ENCODE measurements at places on chromosomes 5 and 9. TPM values are rescaled to one million over a fixed set of nuclear protein-coding genes. Genes with fewer than 3 reads are reported as not detected.

DNA sequence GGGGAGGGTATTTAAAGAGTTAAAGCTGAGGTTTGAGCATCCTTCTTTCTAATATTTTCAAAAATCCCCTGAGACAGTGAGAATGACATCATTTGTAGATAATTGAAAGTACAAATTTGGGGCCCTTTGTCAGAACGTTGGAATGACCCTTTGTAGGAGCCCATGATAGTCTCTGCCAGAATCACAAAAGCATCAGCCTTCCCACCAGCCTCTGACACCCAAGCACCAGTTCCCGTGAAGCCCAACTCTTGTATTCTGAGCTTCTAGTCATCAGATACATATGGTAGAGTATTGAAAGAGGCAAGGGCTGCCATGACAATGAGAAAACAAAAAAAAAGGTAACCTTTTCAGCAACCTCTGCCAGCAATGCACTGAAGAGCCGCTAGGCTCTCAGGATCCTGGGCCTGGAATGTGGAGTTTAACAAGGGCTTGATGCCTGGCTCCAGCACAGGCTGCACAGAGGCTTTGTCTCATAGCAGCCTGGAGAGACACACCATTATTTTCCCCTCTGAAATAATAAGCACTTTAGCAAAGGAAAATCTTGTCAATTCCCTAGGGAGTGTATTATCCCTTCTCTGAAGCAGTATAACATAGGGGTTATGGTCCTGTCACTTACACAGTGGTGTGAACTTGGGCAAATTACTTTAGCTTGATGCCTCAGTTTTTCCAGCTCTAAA is 114.4 kb downstream of the ZNF608 start:
- no peak for DNase-seq
- H3K27me3 ChIP-seq, result no peaks in the 10 kb centered on the region
- H3K27ac ChIP-seq, result no peak overlapping the region
- H3K36me3 ChIP-seq, result no peaks in the 10 kb centered on the region

DNA sequence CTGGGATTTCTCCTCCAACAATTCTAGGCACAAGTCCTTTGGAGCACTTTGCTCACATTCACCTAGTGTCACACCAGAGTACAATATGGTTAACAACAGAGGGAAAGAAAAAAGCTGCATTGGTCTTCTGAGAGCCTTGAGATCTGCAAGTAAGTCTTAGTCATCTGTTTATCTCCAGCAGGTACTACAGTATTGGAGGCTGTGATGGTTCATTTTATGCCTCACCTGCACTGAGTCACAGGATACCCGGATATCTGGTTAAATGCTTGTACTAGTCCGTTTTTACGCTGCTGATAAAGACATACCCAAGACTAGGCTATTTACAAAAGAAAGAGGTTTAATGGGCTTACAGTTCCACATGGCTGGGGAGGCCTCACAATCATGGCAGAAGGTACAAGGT is 525.0 kb downstream of the NR2F1-AS1 start:
- no peak overlapping the region for H3K4me3 ChIP-seq
- H3K4me1 ChIP-seq, result no peaks in the 10 kb centered on the region
- no peak for DNase-seq
- H3K27me3 ChIP-seq, result no peaks in the 10 kb centered on the region
- H3K36me3 ChIP-seq, result no peaks in the 10 kb centered on the region

DNA sequence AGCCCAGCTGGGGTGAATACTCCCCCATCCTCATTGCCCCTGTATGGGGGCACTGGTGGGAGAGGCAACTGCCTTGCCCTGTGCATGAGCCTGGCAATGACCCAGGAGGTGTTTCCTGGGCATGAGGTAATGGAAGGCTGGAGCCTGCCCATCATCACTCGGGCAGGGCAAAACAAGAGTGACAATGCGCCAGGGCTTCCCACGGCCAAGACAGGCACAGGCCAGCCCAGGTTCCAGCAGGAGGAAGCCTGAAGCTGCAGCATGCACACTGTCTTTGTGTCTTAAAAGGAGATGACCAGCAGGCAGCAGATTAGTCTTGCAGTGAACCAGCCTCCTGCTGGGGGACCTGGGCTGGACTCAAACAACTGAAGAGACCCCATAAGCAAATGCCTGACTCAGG is 92.2 kb upstream of the SMIM23 start:
- no peak overlapping the region for H3K27ac ChIP-seq
- no peaks in the 10 kb centered on the region for H3K36me3 ChIP-seq
- no peaks in the 10 kb centered on the region for H3K4me1 ChIP-seq
- DNase-seq, result no peak
- no peak overlapping the region for H3K4me3 ChIP-seq

GRCh38 chr9:116055536-116055935 is 98.1 kb upstream of the PAPPA start:
- DNase-seq, result no peak
- H3K4me1 ChIP-seq, result no peaks in the 10 kb centered on the region
- no peak overlapping the region for H3K4me3 ChIP-seq
- H3K27ac ChIP-seq, result no peak overlapping the region

DNA sequence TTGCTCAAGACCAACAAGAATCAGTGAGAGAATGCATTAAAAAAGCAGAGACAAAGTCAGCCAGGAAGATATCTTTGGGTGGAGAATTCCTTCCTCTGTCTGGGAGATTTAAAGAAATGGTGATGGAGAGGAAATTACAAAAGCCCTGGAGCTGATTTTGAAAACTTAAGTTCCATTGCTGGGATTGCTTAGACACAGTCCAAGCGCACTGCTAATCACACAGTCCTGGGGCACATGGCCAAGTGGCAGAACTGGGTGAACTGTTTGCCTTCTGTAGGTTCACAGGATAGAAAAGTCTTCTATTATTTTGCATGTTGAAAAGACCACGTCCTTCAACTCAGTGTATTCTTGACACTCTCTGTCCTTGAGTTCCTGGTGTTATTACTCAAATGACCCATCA is 284.9 kb upstream of the FBXL7 start:
- no peak overlapping the region for H3K27ac ChIP-seq
- no peaks in the 10 kb centered on the region for H3K36me3 ChIP-seq
- no peaks in the 10 kb centered on the region for H3K4me1 ChIP-seq
- no peak overlapping the region for H3K4me3 ChIP-seq
- no peak for DNase-seq

DNA sequence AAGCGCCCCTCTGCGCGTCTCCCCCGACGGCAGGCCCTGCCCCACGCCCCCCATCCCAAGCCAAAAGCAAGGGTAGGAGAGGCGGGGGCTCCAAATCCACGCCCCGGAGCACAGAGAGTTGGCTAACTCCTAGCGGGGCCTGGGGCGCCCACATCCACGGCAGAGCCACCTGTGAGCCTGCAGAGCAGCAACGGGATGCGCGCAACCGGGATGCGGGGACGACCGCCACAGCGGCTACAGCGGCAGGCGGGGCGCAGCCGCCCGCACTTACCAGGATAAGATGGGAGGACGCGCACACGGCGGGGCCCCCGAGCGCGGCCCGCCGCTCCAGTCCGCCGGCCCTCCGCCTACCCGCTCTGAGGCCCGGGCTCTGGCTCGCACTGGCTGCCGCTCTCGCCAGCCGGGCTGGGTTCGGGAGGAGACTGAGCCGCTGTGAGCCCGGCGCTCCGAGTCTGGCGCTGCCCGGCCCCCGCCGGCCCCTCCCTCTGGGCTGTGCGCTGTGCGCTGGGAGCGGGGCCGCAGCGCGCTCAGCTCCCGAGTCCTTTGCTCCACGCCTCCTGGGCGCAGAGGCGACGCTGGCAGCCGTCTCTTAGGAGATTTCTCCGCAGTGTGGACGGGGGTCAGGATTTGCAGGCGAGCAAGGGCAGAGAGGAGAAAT is at the start of gene SLC24A2:
Gene SLC24A2, minus strand, starts transcription at position 424 of the 658 bp plus-strand sequence.
- H3K36me3 ChIP-seq, result no peaks in the 10 kb centered on the region
- no peaks in the 10 kb centered on the region for H3K4me1 ChIP-seq
- H3K27me3 ChIP-seq, result peaks cover 24% of the 10 kb centered on the region
- H3K27ac ChIP-seq, result no peak within 1 kb of the TSS

DNA sequence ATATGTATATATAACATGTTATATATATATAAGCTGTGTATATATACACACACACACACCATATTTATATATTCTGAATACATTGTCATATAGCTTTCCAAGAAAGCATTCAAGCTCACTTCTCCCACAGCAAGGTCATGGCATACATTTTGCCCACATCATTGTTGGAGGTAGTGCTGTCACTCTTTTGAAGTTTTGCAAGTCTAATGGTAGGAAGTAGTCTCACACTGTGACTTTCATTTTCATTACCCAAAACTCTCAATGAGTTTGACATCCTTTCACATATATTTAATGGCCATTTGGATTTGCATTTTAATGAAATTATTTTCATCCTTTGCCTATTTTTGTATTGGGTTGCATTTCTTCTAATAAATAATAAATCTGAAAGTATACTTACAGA is 59.8 kb upstream of the COX7C start:
- H3K36me3 ChIP-seq, result no peaks in the 10 kb centered on the region
- no peak for DNase-seq
- no peak overlapping the region for H3K27ac ChIP-seq
- no peaks in the 10 kb centered on the region for H3K27me3 ChIP-seq
- no peak overlapping the region for H3K4me3 ChIP-seq

- H3K4me1 ChIP-seq, result no peaks in the 10 kb centered on the region
- no peak for DNase-seq
- no peaks in the 10 kb centered on the region for H3K36me3 ChIP-seq
- no peak overlapping the region for H3K4me3 ChIP-seq
- no peaks in the 10 kb centered on the region for H3K27me3 ChIP-seq
These were observed 106.7 kb upstream of the PHYKPL start for GRCh38 chr5:178339272-178339671.

- H3K36me3 ChIP-seq, result no peaks in the 10 kb centered on the region
- no peaks in the 10 kb centered on the region for H3K4me1 ChIP-seq
- no peaks in the 10 kb centered on the region for H3K27me3 ChIP-seq
- H3K4me3 ChIP-seq, result no peak overlapping the region
- DNase-seq, result peak; percentile 26
These were observed 69.3 kb downstream of the SHB start for GRCh38 chr9:37999588-38000189.

DNA sequence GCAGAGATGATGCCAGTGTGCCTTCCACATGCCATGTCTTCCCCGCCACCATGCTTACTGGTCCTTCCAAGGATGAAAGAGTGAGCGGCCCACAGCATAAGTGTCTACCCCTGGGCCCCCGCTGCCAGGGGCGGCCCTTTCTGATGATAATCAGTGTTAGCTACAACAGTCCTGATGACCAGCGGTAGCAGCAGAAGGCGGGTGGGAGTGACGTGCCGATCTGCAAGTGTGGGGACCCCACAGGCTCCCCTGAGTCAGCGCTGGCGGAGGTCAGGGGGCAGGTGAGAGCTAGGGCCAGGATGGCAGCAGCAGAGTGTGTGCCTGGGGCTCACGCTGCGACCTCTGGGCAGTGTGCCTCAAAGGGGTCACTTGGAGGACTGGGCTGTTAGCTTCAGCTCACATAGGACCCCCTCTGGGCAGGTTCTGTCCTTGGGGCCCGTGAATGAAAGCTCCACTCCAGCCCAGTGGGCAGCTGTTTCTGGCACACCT is 80.4 kb downstream of the HMCN2 start:
- no peaks in the 10 kb centered on the region for H3K4me1 ChIP-seq
- no peak overlapping the region for H3K27ac ChIP-seq
- H3K27me3 ChIP-seq, result no peaks in the 10 kb centered on the region

GRCh38 chr5:63727583-63727982 is 234.7 kb downstream of the HTR1A start:
- H3K36me3 ChIP-seq, result no peaks in the 10 kb centered on the region
- H3K27ac ChIP-seq, result no peak overlapping the region
- H3K4me3 ChIP-seq, result no peak overlapping the region

GRCh38 chr5:72744136-72744535 is 72.3 kb upstream of the TNPO1 start:
- no peak for DNase-seq
- H3K4me1 ChIP-seq, result no peaks in the 10 kb centered on the region
- H3K27me3 ChIP-seq, result no peaks in the 10 kb centered on the region
- H3K4me3 ChIP-seq, result no peak overlapping the region

- no peak for DNase-seq
- no peak overlapping the region for H3K27ac ChIP-seq
These were observed 53.2 kb downstream of the GALNT10 start for GRCh38 chr5:154243736-154244135.

- H3K36me3 ChIP-seq, result no peaks in the 10 kb centered on the region
- no peak for DNase-seq
- no peaks in the 10 kb centered on the region for H3K27me3 ChIP-seq
- H3K27ac ChIP-seq, result no peak overlapping the region
- no peaks in the 10 kb centered on the region for H3K4me1 ChIP-seq
These were observed 328.1 kb downstream of the HINT1 start for GRCh38 chr5:130836729-130837649.

- no peaks in the 10 kb centered on the region for H3K4me1 ChIP-seq
- no peaks in the 10 kb centered on the region for H3K36me3 ChIP-seq
These were observed 99.0 kb downstream of the PDE6A start for GRCh38 chr5:149845601-149846000.

DNA sequence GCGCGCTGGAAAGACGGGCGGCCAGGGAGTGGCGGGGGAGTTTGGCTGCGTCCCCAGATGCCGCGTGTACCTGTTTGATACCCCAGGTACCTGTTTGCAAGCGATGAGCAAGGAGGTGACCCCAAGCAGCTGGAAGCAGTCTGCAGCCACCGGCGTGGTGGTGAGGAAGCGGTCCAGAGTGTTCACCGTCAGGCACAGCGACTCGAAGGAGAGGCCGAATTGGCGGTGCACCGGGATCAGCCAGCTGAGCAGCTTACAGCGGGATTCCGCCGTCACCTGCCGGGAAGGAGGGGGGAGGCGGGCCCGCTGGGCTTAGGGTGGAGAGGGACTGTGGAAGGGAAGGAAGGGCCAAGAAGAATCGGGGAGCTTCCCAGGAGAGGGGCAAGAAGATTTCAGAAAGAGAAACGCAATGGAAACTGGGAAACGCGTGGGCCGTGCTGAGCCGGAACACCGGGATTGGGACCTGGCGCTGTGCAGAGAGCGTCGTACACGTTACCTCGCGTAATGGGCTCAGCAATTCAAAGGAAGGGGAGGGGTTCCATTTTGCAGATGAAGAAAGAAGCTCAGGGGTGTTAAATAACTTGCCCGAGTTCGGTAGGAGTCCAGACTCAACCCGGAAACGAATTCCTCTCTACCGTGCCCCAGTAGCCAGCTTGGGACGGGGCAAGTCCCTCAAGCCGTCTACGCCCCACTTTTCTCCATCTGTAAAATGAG is 980 bp downstream of the CCNO start:
- H3K27ac ChIP-seq, result peak overlapping the region; percentile 90
- H3K4me1 ChIP-seq, result peaks cover 11% of the 10 kb centered on the region
- H3K36me3 ChIP-seq, result no peaks in the 10 kb centered on the region

GRCh38 chr9:114691956-114692295 is 9.9 kb upstream of the TEX48 start:
- no peak overlapping the region for H3K27ac ChIP-seq
- no peak overlapping the region for H3K4me3 ChIP-seq
- no peaks in the 10 kb centered on the region for H3K4me1 ChIP-seq
- no peak for DNase-seq
- no peaks in the 10 kb centered on the region for H3K27me3 ChIP-seq
- no peaks in the 10 kb centered on the region for H3K36me3 ChIP-seq

SCGB3A2 gene
- total RNA-seq, result 0.76 TPM

LCN10 gene
- total RNA-seq, result 1.6 TPM

IFNK gene
- not detected for total RNA-seq

Data from pancreas (tissue), 10 donors.